ENCODE measurements at places on chromosomes 7 and 10. TPM values are rescaled to one million over a fixed set of nuclear protein-coding genes. Genes with fewer than 3 reads are reported as not detected.
A peak's percentile ranks its signal among the peaks of the same experiment; 100 is the strongest.

CYP3A4 gene
- 0.35 TPM for total RNA-seq

STEAP1B gene
- not detected for total RNA-seq

GPC2 gene
- 0.64 TPM for total RNA-seq

DNA sequence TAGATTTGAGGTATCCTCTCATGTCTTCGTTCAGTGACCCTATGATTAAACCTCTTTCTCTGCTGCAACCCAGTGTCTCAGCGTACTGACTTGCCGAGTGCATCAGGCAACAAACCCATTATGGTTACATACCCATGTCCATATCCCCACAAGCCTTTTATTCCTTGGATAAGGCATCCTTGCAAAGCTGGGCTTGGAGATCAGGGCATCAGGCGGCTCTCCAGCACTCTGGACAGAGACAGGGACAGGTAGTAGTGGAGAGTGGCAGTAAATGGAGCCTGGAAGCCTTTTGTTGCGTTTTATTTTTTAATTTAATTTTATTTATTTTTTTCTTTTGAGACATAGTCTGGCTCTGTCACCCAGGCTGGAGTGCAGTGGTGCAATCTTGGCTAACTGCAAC is 32.0 kb upstream of the NPFFR1 start:
- no peaks in the 10 kb centered on the region for H3K27me3 ChIP-seq
- peaks cover 7% of the 10 kb centered on the region for H3K36me3 ChIP-seq
- no peak for DNase-seq
- H3K27ac ChIP-seq, result peak overlapping the region; percentile 28
- no peak overlapping the region for H3K4me3 ChIP-seq

DNA sequence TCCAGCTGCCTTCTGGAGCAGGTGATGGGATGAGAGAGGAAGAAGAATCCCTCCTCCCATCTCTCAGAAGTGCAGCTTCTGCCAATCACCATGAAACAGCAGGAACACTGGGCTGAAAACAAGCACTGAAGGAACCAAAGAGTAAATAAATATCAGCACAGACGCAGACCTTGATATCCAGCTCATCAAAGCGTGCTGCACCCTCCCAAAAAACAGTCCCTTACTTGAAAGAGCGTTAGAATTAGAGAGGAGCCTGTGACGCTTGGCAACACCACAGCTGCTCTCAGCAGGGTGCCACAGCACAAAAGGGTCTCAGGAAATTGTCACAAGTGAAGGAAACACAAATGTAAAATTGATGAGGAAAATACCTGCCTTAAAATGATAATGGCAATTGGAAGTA is 39.5 kb downstream of the KLF6 start:
- H3K36me3 ChIP-seq, result no peaks in the 10 kb centered on the region
- DNase-seq, result no peak
- H3K27me3 ChIP-seq, result no peaks in the 10 kb centered on the region
- peaks cover 86% of the 10 kb centered on the region for H3K4me1 ChIP-seq
- no peak overlapping the region for H3K27ac ChIP-seq
- no peak overlapping the region for H3K4me3 ChIP-seq

DNA sequence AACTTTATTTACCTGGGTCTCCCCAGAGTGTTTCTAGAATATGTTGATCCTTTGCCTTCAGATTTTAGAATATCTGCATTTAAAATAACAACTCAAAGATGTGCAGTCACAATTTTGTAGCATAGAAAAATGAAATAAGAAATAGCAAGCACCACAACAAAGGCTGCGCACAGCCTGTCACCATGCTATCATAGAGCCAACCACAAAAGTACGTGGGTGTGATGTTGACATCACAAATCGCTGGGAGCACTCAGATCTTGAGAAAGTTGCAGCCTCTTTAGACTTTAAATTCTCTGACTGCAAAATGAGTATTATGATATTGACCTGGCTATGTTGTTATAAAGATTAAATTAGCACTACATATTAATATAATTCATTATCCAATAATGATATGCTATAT is 177.9 kb downstream of the TNS3 start:
- no peak overlapping the region for H3K27ac ChIP-seq
- H3K36me3 ChIP-seq, result peaks cover 42% of the 10 kb centered on the region
- peaks cover 37% of the 10 kb centered on the region for H3K4me1 ChIP-seq
- no peak for DNase-seq
- H3K4me3 ChIP-seq, result no peak overlapping the region

DNA sequence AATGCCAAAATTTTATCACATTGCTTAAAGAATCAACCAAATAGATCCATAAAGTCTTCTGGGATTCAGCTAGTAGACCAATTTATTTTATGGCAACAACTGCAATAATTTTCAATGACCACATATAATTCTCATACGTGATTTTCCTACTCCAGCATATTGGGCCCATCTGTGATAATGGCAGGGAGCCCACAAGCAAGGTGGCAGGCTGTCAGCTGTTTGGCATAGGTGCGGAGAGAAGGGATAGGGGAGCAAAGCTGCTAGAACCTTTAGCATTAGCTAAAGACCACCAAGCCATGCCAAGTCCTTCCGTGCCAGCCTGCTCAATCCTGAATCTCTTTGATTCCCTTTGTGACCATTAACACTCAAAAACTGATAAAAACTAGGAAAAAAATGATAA is 721.2 kb downstream of the XPNPEP1 start:
- no peaks in the 10 kb centered on the region for H3K36me3 ChIP-seq
- H3K4me3 ChIP-seq, result no peak overlapping the region
- H3K27me3 ChIP-seq, result no peaks in the 10 kb centered on the region
- H3K4me1 ChIP-seq, result no peaks in the 10 kb centered on the region
- no peak for DNase-seq

GRCh38 chr10:119373294-119374102 is 166.1 kb downstream of the GRK5 start:
- no peak overlapping the region for H3K4me3 ChIP-seq
- peaks cover 10% of the 10 kb centered on the region for H3K4me1 ChIP-seq
- peaks cover 2% of the 10 kb centered on the region for H3K36me3 ChIP-seq
- DNase-seq, result no peak

All from HepG2 (cell line).